ENCODE measurements at places on chromosomes 5 and 9.

- peak; percentile 34 for DNase-seq
Observed at GRCh38 chr9:33147416-33148169, 19.5 kb downstream of the B4GALT1 start.

- DNase-seq = no peak
Observed at GRCh38 chr9:17063535-17064135, 71.2 kb upstream of the CNTLN start.

- no peak for DNase-seq
Observed at GRCh38 chr5:159049844-159050315, 49.8 kb downstream of the EBF1 start.

DNA sequence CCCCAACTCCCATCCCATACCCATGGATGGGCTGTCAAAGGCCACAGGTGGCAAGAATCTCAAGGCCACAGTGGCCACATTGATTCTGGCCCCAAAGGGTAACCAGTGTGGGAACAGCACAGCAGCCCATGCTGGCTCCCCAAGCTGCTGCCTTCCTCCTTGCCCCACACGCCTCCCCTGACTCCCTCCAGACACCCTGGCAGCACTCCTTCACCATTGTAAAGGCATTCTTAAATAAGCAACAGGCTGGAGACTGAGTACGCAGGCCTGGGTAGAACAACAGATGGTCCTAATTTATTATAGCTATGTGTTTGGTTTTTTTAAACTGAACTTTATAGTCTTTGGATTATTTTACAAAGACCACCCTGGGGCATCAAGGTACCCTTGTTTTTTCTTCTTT lies 158.8 kb downstream of the TSSK1B start:
- no peak for DNase-seq

- no peak for DNase-seq
Observed at GRCh38 chr5:8984386-8984785, 561.5 kb downstream of the SEMA5A start.

DNA sequence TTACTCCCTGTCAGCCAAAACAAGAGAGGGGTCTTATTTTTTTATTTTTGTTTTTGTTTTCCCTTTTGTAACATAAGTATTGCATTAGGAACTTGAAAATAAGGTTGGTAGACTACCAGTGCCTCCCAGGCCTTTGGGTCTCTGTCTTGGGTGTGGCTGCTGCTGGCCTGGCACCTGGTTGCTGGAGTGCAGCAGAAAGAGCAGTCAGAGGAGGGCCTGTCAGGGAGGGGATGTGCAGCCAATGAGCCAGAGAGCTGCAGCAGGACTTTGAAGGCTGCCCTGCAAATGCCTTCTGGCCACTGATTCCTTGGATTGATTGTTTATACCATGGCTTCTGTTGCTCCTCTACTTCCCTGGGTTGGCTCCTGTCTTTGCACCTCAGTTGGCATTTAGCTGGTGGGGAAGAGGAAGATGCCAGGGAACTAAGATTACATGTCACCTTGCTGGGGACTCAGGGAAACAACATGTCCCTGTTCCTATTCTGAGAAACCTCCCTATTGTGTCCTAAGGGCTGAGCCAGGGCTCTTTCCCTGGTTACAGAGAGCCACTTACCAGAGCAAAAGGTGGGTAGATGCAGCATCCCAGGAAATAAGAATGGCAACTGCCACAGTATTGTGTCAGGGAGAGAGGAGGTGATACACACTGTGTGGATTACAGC lies 66.6 kb downstream of the ANGPTL2 start:
- no peak for DNase-seq

DNA sequence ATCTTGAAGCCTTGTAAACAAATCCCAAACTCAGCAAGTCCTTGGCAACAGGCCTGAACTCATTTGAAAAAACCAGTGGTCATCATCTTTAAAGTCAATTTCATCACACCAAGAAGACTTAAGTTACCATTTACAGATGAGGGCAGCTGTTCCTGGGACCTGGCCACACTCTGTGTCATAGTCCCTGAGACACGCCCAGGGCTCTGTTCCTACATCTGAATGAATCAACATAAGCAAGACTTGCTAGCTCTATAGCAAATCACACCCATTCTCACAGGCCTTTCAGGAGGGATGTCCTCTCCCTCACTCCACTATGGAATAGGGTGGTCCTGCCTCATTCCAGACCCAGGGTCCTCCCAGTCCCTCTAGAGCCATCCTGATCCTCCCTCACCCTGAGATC lies 142.8 kb downstream of the NSG2 start:
- DNase-seq = peak; percentile 47

- DNase-seq = peak; percentile 94
Observed at GRCh38 chr9:121529237-121529987, 29.8 kb upstream of the GGTA1 start.

DNA sequence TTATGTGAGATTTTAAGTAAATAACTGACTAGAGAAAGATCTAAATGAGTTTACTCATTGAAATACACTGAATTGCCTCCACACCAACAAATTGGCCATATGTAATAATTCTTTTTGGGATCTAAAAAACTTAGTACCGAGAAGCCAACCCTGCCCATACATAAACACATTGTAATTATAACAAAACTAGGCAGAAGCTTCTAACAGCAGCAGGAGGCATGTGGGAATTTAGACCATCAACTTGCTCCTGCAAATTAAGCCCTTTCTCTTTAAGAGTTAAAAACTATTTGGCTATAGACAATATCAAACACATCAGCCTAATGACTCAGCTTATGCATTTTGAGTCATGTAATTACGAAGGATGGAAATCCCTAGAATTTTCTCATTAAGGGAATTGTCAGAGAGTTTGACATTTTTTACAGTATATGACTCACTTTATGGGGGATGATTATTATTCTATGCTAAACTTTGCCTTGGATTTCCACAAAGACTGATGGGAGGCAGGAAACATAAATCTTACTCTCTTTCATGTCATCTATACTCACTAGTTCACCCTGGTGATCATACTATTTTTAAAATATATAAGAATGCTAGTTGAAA lies 1.0 kb downstream of the IL7R start:
- no peak for DNase-seq

GRCh38 chr5:58958701-58959100 lies 375.8 kb downstream of the RAB3C start:
- DNase-seq = no peak

- no peak for DNase-seq
Observed at GRCh38 chr5:120678279-120678678, 214.2 kb downstream of the PRR16 start.

- no peak for DNase-seq
Observed at GRCh38 chr5:65482736-65483545, 1.2 kb upstream of the ADAMTS6 start.

- no peak for DNase-seq
Observed at GRCh38 chr9:129968690-129969485, 74.1 kb downstream of the FNBP1 start.
